ENCODE measurements at places on chromosomes 5 and 9.
A peak's percentile ranks its signal among the peaks of the same experiment; 100 is the strongest.

DNA sequence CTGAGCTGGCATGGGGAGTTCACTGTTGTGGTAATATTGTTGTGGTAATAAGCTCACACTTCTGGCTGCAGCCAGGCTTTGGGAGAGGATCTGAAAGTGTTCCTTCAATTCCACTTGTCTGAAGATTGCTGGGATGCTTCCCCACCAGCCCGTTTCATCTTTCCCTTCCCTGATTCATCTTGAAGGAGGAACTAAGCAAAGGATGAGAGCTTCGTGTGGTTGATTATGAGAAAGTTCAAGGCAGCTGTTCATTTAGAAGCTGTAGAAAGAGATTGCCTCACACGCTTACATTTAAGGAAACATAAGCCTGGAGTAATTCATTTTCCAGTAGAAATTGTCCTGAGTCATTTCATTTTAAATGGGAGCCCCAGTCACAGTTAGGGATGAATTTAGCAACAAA, 122.4 kb upstream of the GAS1 start:
- no peak for DNase-seq

DNA sequence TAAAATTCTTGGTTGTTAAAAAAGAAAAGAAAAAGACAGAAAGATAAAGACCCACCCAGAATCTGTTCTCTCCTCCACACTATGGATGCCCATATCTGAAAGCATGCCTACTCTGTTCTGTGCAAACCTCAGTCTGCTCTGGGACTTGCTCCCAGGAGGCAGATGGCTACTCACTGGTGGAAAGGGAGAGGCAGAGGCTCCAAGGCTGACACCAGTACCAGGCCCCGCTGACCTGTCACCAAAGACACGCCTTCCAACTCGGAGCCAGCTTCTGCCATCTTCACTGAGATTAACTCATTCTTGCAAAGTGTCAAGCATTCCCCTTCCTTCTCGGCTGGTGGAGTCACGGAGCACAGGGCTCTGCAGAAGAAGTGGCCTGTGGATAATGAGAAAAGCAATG, 21.6 kb downstream of the SH3TC2 start:
- DNase-seq, result no peak

- DNase-seq, result peak; percentile 8
Observed at GRCh38 chr9:35816708-35817107, 1.9 kb upstream of the HINT2 start.

DNA sequence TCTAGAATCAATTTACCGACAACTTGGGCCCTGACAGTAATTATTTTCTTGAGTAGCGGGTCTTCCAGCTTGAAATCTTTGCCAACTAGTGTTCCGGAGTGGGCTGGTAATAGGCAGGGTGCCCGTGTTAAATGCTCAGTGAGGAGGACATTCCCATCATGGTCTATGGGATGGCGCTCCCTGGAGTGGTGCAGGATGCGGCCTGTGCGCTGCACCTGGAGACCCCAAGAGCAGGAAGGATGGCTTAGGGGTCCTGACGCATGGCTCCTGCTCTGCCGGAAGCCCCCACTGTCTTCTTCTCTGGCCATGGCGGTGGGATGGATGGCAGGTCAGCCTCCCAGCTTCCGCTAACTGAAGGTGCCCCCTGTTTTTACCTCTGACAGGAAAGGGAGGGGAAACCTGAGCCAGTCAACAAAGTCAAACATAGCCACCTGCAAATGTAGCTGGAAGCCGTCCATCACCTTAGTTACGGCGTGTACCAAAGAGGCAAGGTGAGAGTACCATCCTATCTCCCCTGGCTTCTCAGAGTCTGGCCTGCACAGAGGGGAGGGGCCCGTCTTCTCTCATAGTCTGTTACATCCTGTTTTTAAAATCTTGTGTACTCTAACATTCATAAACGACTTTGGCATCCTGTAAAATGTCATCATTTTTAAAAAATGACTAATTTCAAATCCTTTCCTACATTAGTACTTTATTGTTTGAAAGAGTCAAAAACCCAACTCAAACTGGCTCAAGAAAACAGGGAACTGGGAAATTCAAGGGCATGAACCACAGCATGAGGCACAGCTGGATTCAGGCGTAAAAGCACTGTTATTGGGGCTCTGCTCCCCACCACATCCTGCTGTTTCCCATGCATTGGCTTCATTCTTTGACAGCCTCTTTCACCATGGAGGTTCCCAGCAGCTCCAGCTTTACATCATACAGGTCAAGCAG, 28.5 kb upstream of the UNC5A start:
- DNase-seq, result no peak

DNA sequence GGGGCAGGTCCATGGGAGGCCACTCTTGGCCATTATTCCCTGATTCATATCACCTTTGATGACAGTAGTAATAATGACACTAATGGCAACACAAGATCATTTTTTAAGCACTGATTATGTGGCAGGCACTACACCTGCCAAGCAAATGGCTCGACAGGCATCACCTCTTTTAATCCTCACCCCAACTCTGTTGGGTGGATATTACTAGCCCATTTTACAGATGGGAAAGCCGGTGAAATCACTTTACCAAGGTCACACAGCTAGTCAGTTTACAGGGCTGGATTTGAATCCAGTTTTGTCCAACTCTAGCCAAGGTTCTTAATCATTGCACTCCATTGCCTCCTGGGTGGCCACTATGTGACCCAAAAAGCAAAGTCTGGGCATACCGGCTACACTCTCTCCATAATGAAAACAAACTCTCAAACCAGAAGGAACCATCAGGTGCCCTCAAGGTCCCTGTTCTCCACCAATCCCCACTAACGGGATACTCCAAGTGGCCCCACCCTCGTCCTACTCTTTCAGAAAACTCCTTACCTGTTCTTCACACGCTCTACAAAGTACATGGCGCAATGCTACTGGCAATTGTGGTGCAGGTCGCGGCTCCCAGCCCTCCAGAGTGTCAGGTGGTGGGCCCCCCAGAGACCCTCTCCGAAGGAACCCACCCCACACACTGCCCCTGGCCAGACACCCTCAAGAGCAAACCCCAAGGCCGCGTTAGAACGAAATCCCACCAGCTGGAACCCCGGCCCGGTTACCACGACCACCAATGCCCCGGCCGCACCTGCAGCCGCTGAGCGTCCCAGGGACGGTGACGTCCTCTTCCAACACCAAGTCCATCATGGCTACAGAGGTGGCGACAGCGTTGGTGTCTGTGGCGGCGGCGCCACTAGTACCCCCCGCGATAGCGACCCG, 572 bp downstream of the CDK5RAP2 start:
- no peak for DNase-seq

- no peak for DNase-seq
Observed at GRCh38 chr5:59157068-59157467, 574.2 kb downstream of the RAB3C start.

DNA sequence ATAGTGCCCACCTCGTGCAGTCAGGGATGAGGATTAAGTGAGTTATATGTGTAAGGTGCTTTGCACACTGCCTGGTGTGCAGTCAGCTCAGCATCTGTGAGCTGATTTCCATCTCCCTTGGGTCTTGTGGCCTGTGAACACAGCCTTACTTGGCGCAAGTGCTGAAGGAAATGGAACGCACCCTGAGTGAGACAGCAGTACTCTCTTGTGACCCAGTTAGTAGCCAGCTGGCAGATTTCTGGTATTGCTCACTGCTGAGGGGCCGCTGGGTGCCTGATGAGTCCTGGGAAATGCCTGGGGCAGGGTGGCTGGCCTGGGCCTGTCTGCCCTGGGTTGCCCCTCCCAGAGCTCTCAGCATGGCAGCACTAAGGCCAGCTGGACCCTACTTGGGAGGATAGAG, 90.9 kb upstream of the BOD1 start:
- DNase-seq, result no peak

GRCh38 chr9:137575716-137576411, 2.9 kb downstream of the DPH7 start:
- DNase-seq, result no peak

DNA sequence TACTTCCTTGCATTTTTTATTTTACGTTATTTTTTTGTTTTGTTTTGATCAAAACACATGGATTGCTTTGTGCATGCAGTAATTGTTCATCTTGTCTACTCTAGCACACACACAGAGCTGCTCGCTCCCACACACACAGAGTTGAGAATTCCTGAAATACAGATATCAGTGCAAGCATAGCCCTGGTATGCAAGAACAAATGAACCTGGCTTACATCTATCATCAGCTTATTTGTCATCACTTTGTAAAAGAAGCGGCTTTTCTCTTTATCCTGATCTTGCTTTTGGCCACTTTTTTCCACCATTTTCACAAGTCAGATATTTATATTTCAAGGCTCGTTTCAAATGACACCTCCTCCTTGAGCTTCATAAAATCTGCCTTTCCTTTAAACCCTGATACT, 1435.7 kb downstream of the MAT2B start:
- DNase-seq, result no peak

GRCh38 chr9:108710424-108710823, 145.4 kb downstream of the ACTL7B start:
- DNase-seq, result no peak

DNA sequence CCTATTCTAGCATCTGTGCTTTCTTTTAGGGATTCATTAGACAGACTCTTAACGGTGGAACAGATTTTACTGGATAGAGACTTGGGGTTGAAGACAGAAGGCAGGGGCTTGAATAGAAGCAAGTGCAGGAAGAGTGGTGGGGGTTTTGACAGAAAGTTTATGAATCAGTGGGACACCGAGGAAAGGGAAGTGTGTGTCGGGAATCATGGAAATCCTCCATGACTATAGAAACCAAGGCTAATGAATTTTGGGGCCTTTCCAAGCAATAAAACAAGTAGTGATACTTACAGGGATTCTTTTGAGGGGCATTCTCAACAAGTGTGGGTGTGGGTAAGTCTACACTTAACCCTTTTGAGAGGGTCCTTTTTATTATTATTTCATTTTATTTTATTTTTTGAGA, 12.8 kb downstream of the BASP1 start:
- DNase-seq, result no peak

GRCh38 chr5:158522776-158523175, 576.9 kb downstream of the EBF1 start:
- no peak for DNase-seq

DNA sequence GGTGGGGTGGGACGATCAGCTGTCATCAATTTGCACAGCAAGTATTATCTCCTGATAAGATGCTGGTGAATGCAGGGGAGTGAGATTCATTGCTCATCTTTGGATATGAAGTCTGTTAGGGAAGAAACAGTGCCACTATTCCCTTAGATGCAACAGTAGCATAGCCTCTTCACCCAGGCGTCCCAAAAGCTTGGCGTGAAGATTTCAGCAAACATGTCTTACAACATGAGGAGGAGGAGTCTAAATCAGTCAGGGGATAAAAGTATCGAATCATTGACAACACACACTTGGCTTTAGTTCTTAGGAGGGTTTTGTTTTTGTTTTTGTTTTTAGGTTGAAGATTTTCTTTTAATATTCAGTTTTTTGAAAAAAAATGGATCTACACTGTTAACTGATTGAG, 26.5 kb downstream of the SNX18 start:
- DNase-seq, result no peak

- no peak for DNase-seq
Observed at GRCh38 chr9:129811967-129812363, 9.0 kb downstream of the TOR1B start.

GRCh38 chr5:175610381-175610780, 47.5 kb upstream of the HRH2 start:
- no peak for DNase-seq

GRCh38 chr9:16612627-16613026, 257.8 kb downstream of the BNC2 start:
- no peak for DNase-seq

GRCh38 chr5:93120051-93120450, 461.0 kb downstream of the NR2F1-AS1 start:
- DNase-seq, result no peak

GRCh38 chr9:136690104-136690805, 3.0 kb upstream of the AGPAT2 start:
- no peak for DNase-seq

- DNase-seq, result no peak
Observed at GRCh38 chr5:179438011-179438441, 92.8 kb upstream of the ADAMTS2 start.

- no peak for DNase-seq
Observed at GRCh38 chr9:129717991-129718390, 34.9 kb downstream of the PTGES start.

GRCh38 chr5:143011585-143011984, 241.4 kb downstream of the ARHGAP26 start:
- DNase-seq, result no peak

DNA sequence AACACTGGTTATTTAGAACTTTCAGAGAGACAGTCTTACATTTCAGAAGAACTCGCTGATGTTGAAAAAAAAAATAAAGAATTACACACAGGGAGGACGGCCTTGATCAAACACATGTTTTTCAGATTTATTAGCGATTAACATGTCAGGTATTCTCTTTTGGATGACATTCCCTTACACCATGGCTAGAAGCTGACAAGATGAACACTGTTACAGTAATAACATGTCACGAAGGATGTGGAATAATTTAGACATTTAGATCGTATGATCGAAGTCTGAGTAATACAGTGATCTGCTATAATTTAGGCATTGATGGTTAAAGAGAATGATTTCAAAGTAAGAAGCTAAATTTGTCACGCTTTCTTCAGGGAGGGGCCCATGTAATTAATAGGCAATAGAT, 24.6 kb upstream of the FBXL7 start:
- DNase-seq, result no peak

GRCh38 chr5:77074745-77075144, 12.3 kb downstream of the ZBED3 start:
- no peak for DNase-seq

- DNase-seq, result no peak
Observed at GRCh38 chr5:14413331-14413750, 168.3 kb upstream of the OTULINL start.

GRCh38 chr5:76397200-76397599, 5.9 kb upstream of the IQGAP2 start:
- DNase-seq, result no peak

GRCh38 chr5:8396756-8397155, 527.8 kb downstream of the MTRR start:
- no peak for DNase-seq

GRCh38 chr9:131769361-131769760, 29.5 kb upstream of the RAPGEF1 start:
- DNase-seq, result no peak

DNA sequence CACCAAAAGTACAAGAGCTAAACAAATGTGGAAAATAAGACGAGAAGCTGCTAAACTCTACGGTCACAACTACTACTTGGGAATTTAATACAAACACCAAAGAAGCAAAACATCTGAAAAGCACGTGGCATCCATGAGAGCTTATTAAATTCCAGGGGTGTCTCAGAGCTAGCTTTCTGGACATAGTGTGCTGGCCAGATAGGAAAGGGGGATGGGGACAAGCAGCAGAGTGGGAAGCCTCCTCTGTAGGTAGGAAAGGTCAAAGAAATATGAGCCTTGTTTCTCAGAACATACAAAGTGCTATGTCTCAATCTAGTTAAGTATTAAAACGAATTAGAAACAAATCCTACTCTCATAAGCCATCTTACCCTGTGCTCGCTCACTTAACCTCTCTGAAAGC, 51.3 kb upstream of the GOLPH3 start:
- DNase-seq, result no peak

DNA sequence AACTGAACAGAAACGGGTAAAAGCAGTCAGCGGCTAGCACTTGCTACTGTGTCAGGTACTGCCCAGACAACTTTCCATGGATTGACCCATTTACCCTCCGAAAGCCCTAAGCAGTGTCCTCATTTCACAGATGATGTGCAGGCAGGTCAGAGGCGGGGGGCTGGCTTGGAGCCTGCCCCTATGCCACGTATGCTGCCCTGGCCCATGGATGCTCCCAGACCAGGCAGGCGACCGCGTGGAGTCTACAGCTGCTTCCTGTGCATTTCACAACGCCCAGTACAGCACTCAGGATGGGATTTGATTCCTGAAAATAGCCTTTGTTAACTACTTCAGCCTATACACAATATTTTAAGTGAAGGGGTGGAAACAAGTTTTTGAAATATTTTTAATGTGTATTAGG, 202.9 kb downstream of the NXNL2 start:
- DNase-seq, result no peak

Data from NCI-H1436 (cell line).